ENCODE measurements at places on chromosomes 2 and 18. TPM values are rescaled to one million over a fixed set of nuclear protein-coding genes. Genes with fewer than 3 reads are reported as not detected.

DNA sequence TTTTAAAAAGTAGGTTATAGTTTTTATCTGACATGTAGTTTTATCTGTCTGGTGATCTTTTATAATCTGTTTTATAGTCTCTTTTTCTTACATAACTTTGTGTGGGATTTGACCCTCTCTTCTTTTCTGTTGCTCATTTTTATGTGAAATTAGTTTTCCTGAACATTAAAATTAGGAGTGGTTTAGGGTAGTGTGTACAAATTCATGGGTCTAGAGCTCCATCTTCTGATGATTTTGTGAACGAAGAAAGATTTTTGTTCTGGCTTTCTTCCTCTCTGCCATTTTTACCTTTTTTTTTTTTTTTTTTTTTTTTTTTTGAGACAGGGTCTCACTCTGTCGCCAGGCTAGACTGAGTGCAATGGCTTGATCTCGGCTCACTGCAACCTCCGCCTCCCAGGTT is 46.6 kb downstream of the SLC30A6 start:
- no peak for DNase-seq

DNA sequence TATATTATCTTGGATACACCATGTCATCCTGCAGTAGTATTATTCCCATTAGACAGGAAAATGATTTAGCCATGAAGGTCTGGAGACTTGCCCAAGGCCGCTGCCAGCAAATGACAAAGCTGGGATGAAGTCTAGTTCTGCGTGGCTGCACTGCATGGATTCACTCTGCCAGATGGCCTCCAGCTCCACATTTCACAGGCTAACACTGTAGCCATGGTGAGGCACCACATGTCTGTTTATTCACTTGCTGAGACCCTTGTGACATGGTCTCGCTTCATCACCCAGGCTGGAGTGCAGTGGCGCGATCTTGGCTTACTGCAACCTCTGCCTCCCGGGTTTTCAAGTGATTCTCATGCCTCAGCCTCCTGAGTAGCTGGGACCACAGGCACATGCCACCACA is 31.5 kb upstream of the SCG2 start:
- DNase-seq = no peak

DNA sequence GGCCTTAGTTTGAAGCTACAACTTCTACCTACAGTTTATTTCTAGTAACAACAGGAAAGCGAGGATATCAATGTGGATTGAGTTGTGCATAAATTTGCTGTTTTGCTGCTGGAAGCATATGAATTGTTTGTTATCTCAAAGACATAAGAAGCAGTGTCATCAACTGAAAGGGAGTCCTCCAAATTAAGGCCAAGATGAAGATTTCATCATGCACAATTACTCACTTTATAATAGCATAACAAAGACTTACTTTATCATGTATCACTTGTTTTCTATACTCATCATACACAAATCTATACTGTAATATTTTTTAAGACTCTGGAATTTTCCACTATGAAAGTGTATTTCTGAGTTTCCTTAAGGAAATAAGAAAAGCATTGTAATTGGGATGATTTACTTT is 136.1 kb upstream of the FANCL start:
- no peak for DNase-seq

DNA sequence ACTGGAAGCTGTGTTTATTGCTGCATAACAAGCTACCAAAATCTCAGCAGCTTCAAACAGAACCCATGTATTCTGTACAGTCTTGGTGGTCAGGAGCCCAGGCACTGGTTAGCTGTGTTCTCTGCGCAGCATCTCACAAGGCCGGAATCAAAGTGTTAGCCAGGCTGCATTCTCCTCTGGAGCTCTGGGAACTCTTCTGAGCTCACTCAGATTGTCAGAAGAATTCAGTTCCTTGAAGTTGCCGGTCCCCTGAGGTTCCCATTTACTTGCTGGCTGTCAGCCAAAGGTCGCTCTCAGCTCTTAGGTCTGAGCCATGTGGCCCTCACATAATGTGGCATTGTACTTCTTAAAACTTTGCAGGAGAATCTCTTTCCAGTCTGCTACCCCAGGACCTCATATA is 123.6 kb upstream of the SMIM21 start:
- no peak for DNase-seq

GRCh38 chr2:56505885-56506284 is 322.1 kb downstream of the CCDC85A start:
- DNase-seq = no peak

IGFBP5 gene
- polyA plus RNA-seq = 156 TPM

DNA sequence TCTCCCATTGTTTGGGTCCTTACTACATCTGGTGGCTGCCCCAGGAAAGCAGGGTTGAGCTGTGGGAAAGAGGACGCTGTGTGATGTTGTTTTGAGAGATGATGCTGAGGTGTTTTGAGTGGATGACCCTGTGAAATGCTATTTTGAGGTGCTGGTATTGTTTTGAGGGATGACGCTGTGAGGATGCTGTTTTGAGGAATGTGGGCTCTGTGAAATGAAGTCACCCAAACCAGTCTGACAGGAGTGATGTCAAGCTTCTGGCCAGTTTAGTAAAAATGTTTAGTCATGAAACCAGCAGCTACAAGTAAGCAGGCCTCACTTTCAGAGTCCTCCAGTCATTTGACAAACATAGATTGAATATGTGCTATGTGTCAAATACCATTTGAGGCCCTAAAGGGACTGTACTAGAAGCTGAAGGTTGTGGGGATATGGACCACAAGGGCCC is 16.1 kb upstream of the PUM2 start:
- DNase-seq = no peak

DNA sequence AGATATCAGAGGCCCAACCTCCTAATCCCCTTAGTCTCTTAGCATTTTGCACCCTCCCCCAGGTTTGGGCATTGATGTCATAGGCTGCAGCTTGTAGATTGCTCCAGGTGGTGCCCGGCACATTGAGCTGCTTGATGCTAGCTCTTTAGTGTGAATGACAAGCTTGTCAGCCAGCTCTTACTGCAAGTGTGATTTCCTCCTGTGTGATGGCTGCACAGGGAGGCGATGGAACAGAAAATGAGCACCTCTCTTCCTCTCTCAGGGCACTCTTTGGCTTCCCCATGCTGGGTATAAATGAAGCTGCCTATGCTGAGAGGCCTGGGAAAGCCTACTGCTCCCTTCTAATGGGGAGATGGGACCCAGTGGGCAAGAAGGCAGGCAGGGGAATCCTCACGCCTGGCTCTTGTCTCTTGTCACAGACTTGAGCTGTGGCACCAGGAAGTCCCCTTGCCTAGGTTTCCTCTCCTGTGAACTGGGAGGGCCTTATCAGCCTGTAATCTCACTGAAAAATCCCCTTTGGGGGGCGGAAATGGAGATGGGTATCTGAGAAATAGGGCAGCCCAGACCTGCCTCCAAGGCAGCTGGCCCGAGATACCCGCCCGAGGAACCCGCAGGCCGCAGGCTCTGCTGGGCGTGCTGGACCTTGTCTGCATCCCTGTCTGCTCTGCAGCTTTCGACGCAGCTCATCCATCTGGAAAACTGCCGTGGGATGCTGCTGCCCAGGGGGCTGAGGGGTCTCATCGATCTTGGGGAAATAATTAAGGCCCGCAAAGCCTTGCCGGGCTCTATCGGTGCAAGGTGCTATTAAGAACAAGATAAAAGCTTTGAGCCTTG is 163.5 kb upstream of the CXCR4 start:
- DNase-seq = peak; percentile 62

GRCh38 chr2:113185664-113186432 is 12.1 kb downstream of the PSD4 start:
- DNase-seq = no peak

DNA sequence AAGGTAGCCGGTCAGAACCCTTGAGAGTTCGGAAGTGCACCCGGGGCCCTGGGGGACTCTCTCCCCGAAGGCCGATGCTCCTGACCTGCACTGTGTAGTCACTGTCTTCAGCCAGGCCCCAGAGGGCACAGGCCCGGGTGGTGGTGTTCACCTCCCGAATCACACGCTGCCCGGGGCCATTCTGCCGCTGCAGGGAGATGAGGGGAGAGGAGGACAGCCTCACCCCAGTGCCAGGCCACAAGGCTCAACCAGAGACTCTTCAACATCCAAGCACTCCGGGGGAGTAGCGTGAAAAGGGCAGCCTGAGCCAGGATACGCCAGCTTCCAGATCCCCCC is 1.1 kb downstream of the FNDC4 start:
- DNase-seq = peak; percentile 31

GRCh38 chr2:219045937-219046550 is 4.7 kb upstream of the CFAP65 start:
- DNase-seq = no peak

GRCh38 chr2:41283079-41283775 is 764.6 kb upstream of the PKDCC start:
- DNase-seq = peak; percentile 12

- DNase-seq = peak; percentile 87
Observed at GRCh38 chr2:236177604-236177966, 9.4 kb upstream of the GBX2 start.

- DNase-seq = no peak
Observed at GRCh38 chr2:69033461-69034095, 20.6 kb downstream of the ANTXR1 start.

LAMA3 gene
- polyA plus RNA-seq = 3.5 TPM

DNA sequence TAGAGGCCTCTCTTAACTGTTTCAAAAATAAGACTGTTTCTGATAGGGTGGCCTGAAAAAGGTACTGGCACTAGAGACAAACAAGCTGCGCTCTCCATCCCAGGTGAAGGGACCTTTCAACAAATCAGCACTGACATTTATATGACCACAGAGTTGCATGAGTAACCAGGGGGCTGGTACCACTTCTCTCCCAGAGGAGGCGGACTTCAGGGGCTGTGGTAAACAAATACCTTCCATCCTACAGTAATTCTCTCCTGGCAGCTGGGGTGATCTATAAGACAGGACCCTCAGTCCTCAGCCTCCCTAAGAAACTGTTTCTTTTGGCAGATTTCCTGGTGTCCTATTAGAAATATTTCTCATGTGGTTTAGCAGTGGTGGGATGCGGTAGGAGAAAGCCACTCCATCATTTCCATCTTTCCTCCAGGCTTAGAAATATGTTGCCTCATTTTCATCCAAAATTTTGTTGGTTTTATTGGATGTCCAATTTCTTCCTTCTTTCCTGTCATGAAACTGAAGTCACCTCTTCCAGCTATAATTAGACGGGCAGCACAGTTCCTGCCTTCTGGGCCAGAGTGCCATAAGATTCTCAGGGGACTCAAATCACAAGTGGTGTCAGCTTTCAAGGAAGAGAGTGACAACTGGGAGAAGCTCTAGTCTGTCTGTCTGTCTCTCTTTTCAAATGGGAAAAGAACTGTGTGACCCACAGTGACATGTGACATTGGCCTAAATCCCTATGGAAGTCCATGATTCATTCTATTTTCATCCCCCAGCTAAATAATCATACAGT is 96.4 kb downstream of the CYRIA start:
- DNase-seq = no peak

ALPI gene
- not detected for polyA plus RNA-seq

DNA sequence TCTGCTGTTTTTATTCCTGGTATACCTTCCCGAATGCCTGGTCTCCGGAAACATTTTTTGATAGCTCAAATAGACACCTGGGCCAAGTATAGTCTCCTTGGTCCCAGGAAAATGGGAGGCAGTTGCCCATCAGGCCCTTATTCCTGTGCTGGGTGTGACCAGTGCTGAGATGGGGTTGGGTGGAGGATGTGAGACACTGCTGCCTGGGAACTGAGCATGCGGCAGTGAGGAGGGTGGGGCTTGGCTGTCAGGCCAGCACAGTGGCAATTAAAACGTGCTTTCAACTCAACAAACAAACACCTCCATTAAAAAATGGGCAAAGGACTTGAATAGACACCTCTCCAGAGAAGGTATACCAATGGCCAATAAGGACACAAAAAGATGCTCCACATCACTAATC is 12.5 kb downstream of the KLHL29 start:
- no peak for DNase-seq

GRCh38 chr2:4502230-4502843 is 799.0 kb downstream of the DCDC2C start:
- no peak for DNase-seq

- DNase-seq = peak; percentile 7
Observed at GRCh38 chr2:109438773-109439389, 174.9 kb downstream of the SEPTIN10 start.

SP5 gene
- not detected for polyA plus RNA-seq

GRCh38 chr2:196510246-196510645 is 129.3 kb upstream of the CCDC150 start:
- DNase-seq = no peak

GRCh38 chr2:162926501-162926900 is 87.9 kb upstream of the KCNH7 start:
- DNase-seq = no peak

DRC1 gene
- not detected for polyA plus RNA-seq

TUBB6 gene
- polyA plus RNA-seq = 387 TPM

GRCh38 chr2:207881902-207882301 is 112.2 kb upstream of the FZD5 start:
- no peak for DNase-seq

DNA sequence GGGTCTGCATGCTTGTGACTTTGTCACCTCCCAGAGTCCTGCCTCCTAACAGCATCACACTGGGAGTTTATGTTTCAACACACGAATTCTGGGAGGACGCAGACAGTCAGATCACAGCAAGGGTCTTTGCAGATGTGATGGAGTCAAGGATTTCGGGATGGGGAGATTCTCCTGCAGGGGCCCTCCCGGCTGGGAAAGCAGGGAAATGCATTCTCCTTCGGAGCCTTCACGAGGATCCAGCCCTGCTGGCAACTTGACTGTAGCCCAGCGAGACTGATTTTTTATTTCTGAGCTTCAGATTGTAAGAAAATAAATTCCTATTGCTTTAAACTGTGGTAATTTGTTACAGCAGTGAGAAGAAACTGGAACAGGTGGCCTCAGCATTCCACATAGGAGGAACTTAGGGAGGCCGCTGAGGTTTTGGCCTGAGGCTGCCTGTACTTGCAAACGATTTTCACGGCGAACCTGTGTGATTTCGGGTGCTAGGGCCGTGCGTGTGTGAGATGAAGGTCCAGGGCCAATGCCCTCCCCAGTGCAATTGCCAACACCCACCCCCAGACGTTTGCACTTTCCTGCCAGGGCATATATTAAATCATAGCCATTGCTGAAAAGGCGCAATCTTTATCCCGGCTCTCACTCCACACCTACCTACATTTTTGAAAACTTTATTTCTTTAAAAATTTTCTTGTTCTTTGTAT is 79.8 kb downstream of the ASB1 start:
- no peak for DNase-seq

DPY30 gene
- 155 TPM for polyA plus RNA-seq

TBR1 gene
- under 0.01 TPM for polyA plus RNA-seq

GRCh38 chr2:65662654-65663432 is 230.4 kb upstream of the SPRED2 start:
- DNase-seq = no peak

IL36B gene
- not detected for polyA plus RNA-seq

DNA sequence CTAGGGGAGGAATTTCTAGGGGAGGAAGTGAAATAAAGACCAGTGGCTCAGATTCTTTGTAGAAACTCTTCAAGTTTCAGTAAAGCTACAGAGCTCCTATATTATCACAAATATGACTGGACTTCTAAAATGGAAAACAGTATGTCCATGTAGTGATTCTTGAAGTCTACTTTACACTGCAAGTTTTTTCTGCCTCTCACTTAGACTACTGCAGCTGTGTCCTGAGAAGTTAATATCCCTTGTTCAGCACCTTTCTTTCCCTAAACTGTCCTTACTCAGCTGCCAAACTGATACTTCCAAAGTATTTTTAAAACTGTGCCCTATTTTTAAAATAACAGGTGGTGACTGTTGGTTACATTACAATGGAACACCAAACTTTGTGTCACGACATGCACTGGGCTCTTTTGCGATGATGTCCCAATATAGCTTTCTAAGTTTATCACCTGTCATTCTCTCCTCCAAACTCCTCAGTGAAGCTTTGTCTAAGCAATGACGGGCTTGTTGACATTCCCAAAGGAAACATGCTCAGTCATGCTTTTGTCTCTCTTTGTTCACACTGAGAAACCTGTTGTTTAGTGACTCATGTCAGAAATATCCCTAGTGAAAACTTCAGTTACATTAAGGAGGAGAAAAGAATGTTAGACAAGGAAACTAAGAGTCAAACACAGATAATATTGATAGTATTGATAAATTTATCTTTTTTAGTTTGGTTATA is 341.1 kb downstream of the ARL6IP6 start:
- no peak for DNase-seq

Data from SK-N-SH (cell line).